ENCODE measurements at places on chromosomes 11 and 22.

- no peak for DNase-seq
Observed at GRCh38 chr11:121029813-121030445, 6.0 kb downstream of the TBCEL start.

DNA sequence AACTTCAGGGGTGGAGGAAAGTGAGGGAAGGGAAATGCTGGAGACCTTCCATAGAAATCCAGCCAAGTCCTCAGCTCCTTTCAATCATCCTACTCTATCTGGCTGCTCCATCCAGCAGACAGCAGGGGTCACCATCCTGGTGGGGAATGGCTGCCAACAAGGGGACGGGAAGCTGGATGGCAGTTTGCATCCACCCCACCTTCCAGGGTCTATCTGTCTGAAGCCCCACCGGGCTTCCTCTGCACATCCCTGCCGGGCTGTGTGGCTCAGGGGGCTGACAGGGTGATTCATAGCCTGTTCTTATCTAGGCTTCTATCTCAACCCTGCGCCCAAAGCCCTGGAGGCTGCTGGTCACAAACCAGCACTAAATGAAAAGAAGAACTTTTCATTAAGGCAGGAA is 1.1 kb downstream of the SYTL2 start:
- no peak for DNase-seq

- no peak for DNase-seq
Observed at GRCh38 chr11:5556596-5557188, 8.4 kb upstream of the OR52H1 start.

DNA sequence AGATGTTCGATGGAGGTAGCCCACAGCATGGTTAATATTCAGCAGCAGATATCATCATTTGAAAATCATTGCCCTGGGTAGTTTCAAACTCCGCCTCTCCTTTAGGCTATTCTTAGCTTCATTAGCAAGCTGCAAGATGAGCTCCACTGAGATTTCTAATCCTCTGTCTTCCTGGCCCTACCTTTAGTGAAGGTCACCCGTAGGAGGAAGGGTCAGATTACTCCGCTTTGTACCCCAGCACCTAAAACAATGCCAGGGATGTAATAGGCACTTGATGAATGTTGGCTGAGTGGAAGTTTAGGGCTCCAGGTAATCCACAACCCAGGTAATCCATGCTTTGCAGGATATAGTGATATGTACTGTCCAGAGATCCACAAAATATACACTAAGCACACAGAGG is 260.1 kb upstream of the MTNR1B start:
- no peak for DNase-seq
